ENCODE measurements at places on chromosomes 7 and 10.
A peak's percentile ranks its signal among the peaks of the same experiment; 100 is the strongest.

DNA sequence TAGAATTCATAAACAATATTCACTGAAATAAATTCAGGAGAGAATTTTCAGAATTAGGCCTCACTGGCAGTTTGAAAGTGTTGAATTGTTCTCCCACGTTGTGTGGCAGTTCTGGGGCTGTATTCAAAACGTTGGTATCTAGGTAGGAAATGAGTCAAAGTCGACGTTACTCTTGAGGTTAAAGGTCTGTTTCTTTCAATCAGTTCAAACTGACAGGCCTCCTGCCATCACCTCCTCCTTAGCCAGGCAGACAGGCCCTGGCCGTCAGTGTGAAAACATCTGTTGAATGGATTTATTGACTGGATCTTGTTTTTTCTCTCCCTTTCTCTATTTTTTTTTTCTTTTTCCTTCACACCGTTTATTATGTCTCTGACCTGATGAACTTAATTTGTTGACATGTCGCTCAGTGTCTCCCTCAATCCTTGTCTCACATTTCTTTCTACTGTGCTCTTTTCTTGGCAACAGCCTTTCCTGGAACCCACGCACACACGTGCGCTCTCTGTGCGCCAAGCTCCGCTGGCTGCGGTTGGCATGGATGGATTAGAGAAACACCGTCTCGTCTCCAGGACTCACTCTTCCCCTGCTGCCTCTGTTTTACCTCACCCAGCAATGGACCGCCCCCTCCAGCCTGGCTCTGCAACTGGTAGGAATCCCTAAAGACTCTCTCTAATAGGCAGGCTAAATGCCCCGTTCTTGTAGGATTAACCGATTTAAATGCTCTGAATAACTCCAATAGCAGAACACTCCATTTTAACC, 231.7 kb downstream of the HDAC9 start:
- DNase-seq = peak; percentile 25

GRCh38 chr10:130440494-130440893, 304.3 kb downstream of the GLRX3 start:
- DNase-seq = no peak

DNA sequence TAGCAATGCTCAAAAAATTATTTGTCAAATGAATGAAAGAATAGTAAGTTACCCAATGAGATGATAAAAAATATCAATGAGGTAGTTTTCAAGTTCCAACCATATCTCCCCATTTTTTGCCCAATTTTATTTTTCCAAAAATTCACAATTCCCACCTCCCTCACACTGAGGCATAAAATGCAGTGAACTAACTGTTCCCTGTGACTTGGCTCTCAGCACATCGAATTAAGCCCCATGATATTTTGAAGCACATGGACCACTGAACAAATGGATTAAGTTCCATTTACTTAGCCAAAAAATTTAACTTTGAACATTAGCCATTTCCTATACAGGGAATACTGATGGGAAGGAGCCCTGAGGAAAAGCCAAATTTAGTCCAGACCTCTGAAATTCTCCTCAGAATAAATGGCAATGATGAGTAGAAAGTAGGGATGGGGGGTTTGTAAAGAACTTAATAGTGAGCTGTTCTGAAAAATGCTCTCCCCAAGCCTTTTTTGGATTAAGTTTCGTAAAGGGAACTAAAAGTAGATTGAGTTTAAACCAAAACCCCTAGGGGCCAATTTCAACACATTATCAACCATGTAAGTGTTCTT, 166.3 kb upstream of the GRM3 start:
- no peak for DNase-seq

DNA sequence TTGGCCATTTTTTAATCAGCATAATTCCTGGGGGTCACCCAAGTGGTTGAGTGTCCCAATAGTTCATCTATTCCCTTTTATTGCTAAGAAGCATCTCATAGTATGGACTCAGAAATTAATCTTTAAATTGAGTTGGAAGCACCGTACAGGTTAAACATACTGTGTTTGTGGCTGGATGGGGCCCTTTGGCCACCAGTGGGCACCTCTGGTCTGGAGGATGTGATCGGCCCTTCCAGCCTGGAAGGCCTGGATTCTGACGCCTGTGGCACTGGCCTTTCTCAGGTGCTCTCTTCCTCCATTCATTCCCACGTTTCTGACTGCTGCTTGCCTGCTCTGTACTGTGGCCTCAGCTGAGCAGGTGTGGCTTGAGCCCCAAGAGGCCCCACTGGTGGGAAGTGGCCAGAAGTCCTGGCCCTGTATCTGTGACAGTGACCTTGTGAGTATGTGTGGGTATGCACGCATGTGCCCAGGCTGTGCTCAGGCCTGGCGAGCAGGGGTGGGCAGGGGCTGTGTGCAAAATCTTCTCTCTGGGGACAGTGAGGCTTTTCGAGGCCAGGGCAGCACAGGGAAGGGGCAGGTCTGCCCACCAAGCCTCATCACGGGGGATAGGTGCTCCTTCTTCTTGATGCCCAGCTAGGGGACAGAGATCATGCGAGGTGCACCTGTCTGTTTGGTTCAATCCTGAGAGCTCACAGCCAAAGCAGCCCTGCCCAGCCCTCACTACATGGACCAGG, 30.1 kb downstream of the LDB3 start:
- DNase-seq = no peak

DNA sequence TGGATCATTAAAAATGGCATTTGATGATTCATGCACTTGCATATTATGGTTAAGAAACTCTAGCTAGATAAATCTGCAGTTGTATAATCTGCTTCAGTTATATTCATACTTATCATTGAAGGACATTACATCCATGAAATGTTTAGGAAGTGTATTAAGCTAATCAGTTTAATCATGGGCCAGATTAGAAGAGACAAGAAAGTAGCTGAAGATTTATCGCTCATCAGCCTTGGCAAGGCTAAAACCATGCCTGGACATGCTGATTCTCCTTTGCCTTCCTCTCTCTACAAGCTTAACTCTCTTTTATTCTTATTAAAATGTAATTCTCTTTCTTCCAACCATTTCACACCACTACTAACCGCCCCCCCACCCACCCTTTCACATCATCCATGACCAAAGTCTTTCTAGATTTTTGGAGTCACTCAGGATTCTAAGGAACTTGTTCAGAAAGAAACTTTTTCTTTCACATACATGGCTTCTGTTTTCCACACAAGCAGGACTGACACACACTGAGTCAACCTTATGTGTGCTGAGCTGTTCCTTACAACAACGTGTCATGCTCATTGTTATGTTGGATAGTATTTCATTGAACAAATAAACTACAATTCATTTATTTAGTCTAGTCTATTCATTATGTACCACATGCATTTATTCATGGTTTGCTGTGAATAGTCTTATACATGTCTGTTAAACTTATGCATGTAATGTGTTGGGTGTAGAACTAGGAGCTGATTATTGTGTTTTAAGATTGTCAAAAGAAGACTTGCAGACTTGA, 227.3 kb upstream of the SP8 start:
- DNase-seq = no peak

GRCh38 chr10:1180071-1180730, 124.0 kb downstream of the WDR37 start:
- DNase-seq = no peak

GRCh38 chr7:53340220-53340619, 304.8 kb downstream of the POM121L12 start:
- DNase-seq = no peak

- no peak for DNase-seq
Observed at GRCh38 chr7:112882991-112883390, 92.8 kb upstream of the TMEM168 start.

GRCh38 chr7:131384286-131384635, 56.6 kb downstream of the MKLN1 start:
- no peak for DNase-seq

DNA sequence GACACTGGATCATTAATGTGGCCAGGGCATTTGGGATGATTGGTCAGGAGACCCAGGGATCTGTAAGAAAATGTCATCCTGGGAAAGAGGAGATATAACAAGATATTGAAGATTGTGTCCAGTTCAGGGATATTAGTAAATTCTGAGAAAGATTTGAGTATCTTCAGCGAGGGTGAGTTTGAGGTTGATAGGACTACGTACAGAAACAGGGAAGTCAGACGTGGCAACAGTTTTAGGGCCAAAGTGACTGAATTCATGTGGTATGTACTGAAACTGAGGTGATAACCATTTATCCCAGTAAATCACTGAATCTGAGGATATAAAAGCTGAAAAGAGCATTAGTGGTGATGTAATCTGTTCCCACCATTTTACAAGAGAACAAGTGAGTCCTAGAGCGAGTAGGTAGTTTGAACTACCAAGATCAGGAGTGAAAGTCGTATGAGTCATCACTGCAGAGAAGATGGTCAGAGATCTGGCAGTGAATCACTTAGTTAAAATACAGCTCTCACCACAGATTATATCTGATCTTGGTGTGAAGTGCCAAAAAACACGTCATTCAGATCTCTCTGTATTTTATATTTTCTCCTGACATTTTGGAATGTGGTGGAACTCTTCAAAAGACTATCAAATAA, 220.5 kb downstream of the CDK14 start:
- DNase-seq = no peak

DNA sequence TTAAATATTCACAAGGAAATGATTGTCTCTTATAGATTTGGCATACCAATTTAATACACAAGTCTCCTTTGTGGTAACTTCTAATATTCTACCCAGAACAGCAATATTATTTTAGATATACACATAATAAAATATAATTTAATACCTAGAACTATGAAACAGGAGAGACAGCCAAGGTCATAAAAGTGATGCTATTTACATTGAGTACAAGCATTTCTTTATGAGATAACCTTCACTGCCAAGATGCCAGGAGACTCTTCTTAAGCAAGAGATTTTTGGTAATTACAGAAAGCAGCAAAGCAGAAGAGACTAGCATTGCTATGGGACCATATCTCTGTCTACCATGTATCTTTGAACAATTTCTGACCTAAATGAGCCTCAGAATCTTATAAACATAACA, 764.6 kb upstream of the GHITM start:
- DNase-seq = no peak

DNA sequence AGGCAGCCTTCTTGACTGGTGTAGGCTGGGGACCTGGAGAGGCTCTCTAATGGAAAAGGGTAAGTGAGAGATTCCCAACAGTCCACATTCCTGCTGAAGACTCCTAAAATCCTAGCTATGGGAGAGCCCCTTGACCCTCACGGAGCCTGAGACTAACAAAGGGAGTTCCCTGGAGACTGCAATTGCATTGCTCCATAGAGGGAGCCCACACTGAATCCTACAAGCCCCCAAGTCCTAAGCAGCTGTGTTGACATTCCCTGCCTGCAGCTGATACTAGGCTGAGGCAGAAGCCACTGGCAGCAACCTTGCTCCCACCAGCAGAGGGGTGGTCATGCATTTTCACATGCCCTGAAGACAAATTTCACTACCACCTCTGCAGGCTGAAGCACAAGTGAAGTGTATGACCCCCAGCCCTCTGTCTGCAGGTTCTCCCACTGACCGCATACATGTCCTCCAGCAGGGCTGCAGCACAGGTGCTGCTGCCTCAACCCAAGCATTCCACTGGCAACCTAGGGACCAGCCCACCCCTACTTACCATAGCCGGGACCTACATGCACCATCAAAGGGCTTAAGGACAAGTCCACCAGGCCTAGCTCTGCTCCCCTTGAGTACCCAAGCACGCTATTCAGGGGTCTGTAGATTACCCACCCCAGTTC, 130.3 kb upstream of the SLC13A1 start:
- DNase-seq = no peak

GRCh38 chr7:115127399-115128021, 205.6 kb downstream of the MDFIC start:
- DNase-seq = no peak

GRCh38 chr7:18320971-18321567, 174.5 kb upstream of the HDAC9 start:
- no peak for DNase-seq

GRCh38 chr7:81607987-81608386, 161.9 kb downstream of the HGF start:
- DNase-seq = no peak

- peak; percentile 29 for DNase-seq
Observed at GRCh38 chr7:106125417-106125816, 13.3 kb upstream of the SYPL1 start.

DNA sequence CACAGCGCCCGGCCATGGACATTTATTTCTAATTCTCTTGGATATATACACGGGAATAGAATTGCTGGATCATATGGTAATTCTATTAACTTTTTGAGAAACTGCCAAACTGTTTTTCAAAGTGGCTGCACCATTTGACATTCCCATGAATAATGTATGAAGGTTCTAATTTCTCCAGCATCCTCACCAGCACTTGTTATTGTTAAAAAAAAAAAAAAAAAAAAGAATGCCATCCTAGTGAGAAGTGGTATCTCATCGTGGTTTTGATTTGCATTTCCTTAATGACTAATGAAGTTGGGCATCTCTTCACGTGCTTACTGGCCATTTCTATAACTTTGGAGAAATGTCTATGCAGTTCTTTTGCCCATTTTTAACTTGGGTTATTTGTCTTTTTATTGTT, 13.5 kb downstream of the CNNM2 start:
- no peak for DNase-seq

DNA sequence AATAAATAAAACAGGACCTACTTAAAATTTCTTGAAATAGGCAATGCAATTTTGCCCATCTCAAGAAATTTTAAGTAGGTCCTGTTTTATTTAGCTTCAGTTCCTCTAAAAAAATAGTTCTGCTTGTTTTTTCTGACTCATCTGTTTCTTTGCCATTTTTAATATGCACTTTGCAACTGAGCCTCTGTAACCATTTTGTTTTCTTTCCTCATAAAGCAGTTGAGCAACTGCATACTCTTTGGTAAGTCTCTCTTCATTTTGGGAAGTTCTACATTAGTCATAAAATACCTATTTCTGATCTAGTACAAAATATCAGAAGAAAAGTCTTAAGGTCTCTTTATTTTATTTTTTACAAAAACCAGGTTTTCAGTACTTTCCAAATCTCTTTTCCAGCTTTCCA, 18.0 kb downstream of the TAS2R40 start:
- DNase-seq = no peak

- peak; percentile 47 for DNase-seq
Observed at GRCh38 chr7:149071641-149072437, 18.7 kb downstream of the ZNF786 start.

DNA sequence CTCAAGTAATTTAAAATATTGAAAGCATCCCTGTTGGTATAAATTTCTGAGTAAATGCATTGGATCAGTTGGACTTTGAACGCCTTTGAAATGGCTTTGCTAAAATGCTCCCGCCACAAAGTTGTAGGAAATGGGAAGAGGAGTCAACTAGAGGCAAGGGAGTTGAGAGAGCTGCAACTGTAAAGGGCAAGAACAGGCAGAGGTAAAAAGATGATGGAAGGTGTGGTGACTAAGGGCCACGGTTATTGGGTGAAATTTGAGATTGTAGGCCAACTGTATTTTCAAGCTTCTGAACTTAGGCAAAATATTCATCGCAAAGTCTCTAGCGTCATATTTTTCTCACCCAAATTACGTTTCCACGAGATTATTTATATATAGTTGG, 595 bp upstream of the SUMF2 start:
- DNase-seq = no peak

GRCh38 chr7:68537774-68538071, 1060.6 kb upstream of the AUTS2 start:
- no peak for DNase-seq

DNA sequence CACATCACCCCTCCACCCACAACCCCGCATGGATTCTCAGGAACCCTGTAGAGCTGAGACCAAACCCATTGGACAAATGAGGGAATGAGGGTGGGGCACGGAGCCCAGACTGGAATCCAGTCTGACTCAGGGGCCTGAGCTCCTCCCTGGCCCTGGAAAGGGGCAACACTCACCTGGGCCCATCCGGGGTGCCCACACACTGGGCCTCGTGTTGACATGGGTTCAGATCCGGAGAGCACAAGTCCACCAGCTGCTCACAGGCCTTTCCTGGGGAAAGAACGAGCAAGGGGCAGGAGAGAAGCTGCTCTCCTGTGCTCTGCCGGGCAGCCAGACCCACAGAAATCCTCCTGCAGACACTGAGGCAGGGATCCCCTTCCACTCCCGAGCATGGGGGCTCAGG, 172.2 kb downstream of the SLIT1 start:
- peak; percentile 5 for DNase-seq
